ENCODE measurements at places on chromosomes 11 and 22. TPM values are rescaled to one million over a fixed set of nuclear protein-coding genes. Genes with fewer than 3 reads are reported as not detected.

KREMEN1 gene
- 43.8 TPM for total RNA-seq

AGBL2 gene
- 2.6 TPM for total RNA-seq

NCF4 gene
- 6.8 TPM for total RNA-seq

SLC1A2 gene
- total RNA-seq: 1.6 TPM

GLB1L3 gene
- total RNA-seq: not detected

MICALL1 gene
- total RNA-seq: 11.0 TPM

ARFGAP2 gene
- 105 TPM for total RNA-seq

OR51F1 gene
- total RNA-seq: not detected

PLEKHB1 gene
- 1.0 TPM for total RNA-seq

MUC2 gene
- not detected for total RNA-seq

LRRC56 gene
- total RNA-seq: under 0.01 TPM

CYTH4 gene
- 12.0 TPM for total RNA-seq

CCDC15 gene
- total RNA-seq: 2.6 TPM

CRYBB3 gene
- total RNA-seq: not detected

PTDSS2 gene
- 21.4 TPM for total RNA-seq

SELENOO gene
- 4.7 TPM for total RNA-seq

CDHR5 gene
- 1.0 TPM for total RNA-seq

KCNK7 gene
- total RNA-seq: not detected

WBP2NL gene
- 1.6 TPM for total RNA-seq

HTATIP2 gene
- 5.7 TPM for total RNA-seq

KCNJ1 gene
- not detected for total RNA-seq

TCN2 gene
- 5.2 TPM for total RNA-seq

RELT gene
- total RNA-seq: 1.6 TPM

MYBPC3 gene
- total RNA-seq: 1.6 TPM

OR52I2 gene
- total RNA-seq: not detected

OR4D5 gene
- 0.52 TPM for total RNA-seq

C11orf65 gene
- 1.0 TPM for total RNA-seq

SCGB1A1 gene
- not detected for total RNA-seq

CSF2RB gene
- 2.6 TPM for total RNA-seq

LRRC74B gene
- not detected for total RNA-seq

OR2AG2 gene
- total RNA-seq: not detected

SYCE3 gene
- total RNA-seq: not detected

NLRP6 gene
- not detected for total RNA-seq

PKDREJ gene
- not detected for total RNA-seq

SCARF2 gene
- total RNA-seq: 7.8 TPM

ABCC8 gene
- 3.7 TPM for total RNA-seq

DUSP8 gene
- 0.52 TPM for total RNA-seq

APOA4 gene
- total RNA-seq: 0.52 TPM

ELMOD1 gene
- total RNA-seq: 6.3 TPM

TMPRSS4 gene
- total RNA-seq: not detected

RASSF10 gene
- 0.52 TPM for total RNA-seq

OR51B2 gene
- not detected for total RNA-seq

MYRF gene
- total RNA-seq: not detected

ANKRD13D gene
- 12.5 TPM for total RNA-seq

MS4A14 gene
- under 0.01 TPM for total RNA-seq

TYR gene
- not detected for total RNA-seq

GAB4 gene
- not detected for total RNA-seq

MCAM gene
- 120 TPM for total RNA-seq

OR5T2 gene
- not detected for total RNA-seq

DRG1 gene
- 98.1 TPM for total RNA-seq

LRRN4CL gene
- 9.9 TPM for total RNA-seq

CFAP300 gene
- 5.2 TPM for total RNA-seq

LINC01488 gene
- not detected for total RNA-seq

KRTAP5-9 gene
- total RNA-seq: not detected

SLC22A8 gene
- not detected for total RNA-seq

TRIM29 gene
- 0.52 TPM for total RNA-seq

OR51E1 gene
- total RNA-seq: 4.2 TPM

OR6T1 gene
- not detected for total RNA-seq

FOLH1 gene
- total RNA-seq: 1.6 TPM

All from skeletal muscle tissue (tissue), 5 donors.